Chondrocyte (in vitro differentiated cells): ENCODE measurements at places on chromosomes 3 and 15.

GRCh38 chr3:106946866-106947265 lies 430.4 kb upstream of the CCDC54 start:
- no peak for DNase-seq

GRCh38 chr15:32652178-32652577 lies 10.7 kb downstream of the SCG5 start:
- no peak for DNase-seq

- DNase-seq, result no peak
Measured at GRCh38 chr3:196763179-196763578, 23.5 kb downstream of the PAK2 start.

- no peak for DNase-seq
Measured at GRCh38 chr15:44286814-44287452, 1.6 kb upstream of the GOLM2 start.

- no peak for DNase-seq
Measured at GRCh38 chr15:63913336-63913735, 79.6 kb upstream of the HERC1 start.
